ENCODE measurements at places on chromosomes 3 and 15.
A peak's percentile ranks its signal among the peaks of the same experiment; 100 is the strongest.

DNA sequence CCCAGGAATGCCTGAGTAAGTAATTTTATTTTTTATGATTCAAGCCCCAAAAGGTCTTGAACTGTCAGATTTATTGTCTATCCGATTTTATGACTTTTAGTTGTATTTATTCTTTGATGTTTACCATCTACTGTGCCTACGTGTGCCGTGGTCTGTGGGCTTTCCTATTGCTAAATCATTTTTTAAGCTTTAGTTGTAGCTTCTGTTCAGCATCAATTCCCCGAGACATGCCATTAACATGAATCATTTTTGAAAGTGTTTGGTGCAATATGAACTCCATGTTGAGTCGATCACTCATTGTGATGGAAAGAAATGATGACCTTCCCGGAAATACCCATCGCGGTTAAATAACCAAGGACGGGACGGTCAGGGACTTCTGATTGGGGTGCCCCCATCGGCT, 268.7 kb upstream of the THRB start:
- no peak for DNase-seq

- no peak for DNase-seq
Measured at GRCh38 chr15:77025941-77026411, 31.1 kb downstream of the PSTPIP1 start.

GRCh38 chr3:153038367-153038766, 123.7 kb upstream of the RAP2B start:
- no peak for DNase-seq

GRCh38 chr3:37509069-37509468, 334.7 kb upstream of the LRRFIP2 start:
- no peak for DNase-seq

GRCh38 chr3:36907911-36908646, 36.8 kb downstream of the TRANK1 start:
- peak; percentile 44 for DNase-seq

- no peak for DNase-seq
Measured at GRCh38 chr3:10292505-10293419, at the start of gene GHRL. GHRL (minus strand) TSS chr3:10292947; CDS start chr3:10290180, 2,767 bp downstream.

GRCh38 chr15:26713498-26713897, 59.4 kb downstream of the GABRB3 start:
- DNase-seq = no peak

DNA sequence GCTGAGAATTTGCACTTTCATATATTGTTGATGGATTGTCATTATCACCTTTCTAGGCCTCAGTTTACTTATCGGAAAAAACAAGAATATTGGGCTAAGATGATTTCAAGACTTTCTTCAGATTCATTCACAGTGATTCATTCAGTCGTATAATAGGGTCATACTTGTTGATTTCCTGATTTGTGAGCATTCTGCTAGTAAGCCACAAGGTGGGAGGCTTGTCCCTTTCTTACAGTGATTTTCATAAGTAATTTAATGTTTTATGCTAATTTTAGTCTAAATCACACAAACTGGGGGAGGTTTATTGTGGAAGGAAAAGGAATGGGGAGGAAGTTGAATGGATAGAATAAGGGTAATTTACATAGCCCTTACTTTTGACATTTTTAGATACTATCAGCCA, 126.8 kb upstream of the GOLGA6L4 start:
- DNase-seq = no peak

- no peak for DNase-seq
Measured at GRCh38 chr3:156189927-156190326, 69.5 kb downstream of the KCNAB1 start.

DNA sequence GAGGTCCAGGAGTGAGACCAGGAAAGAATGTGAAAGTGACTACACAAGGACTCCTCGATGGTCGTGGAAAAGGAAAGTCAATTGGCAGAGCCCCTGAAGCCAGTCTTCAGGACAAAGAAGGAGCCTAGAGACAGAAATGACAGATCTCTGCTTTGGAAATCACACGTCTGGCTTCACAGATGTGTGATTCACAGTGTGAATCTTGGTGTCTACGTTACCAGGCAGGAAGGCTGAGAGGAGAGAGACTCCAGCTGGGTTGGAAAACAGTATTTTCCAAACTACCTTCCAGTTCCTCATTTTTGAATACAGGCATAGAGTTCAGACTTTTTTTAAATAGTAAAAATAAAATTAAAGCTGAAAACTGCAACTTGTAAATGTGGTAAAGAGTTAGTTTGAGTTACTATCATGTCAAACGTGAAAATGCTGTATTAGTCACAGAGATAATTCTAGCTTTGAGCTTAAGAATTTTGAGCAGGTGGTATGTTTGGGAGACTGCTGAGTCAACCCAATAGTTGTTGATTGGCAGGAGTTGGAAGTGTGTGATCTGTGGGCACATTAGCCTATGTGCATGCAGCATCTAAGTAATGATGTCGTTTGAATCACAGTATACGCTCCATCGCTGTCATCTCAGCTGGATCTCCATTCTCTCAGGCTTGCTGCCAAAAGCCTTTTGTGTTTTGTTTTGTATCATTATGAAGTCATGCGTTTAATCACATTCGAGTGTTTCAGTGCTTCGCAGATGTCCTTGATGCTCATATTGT, 6.0 kb downstream of the CCR2 start:
- no peak for DNase-seq

Measured in mammary epithelial cell (primary cell).